Stimulated activated CD4-positive, alpha-beta T cell treated with anti-CD3 and anti-CD28 coated beads, Interleukin-15, amount 100 ng/mL, for 1 hour (primary cell): ENCODE measurements at places on chromosomes 2 and 18.

GRCh38 chr2:14136030-14136429 is 496.5 kb upstream of the LRATD1 start:
- no peak for DNase-seq

DNA sequence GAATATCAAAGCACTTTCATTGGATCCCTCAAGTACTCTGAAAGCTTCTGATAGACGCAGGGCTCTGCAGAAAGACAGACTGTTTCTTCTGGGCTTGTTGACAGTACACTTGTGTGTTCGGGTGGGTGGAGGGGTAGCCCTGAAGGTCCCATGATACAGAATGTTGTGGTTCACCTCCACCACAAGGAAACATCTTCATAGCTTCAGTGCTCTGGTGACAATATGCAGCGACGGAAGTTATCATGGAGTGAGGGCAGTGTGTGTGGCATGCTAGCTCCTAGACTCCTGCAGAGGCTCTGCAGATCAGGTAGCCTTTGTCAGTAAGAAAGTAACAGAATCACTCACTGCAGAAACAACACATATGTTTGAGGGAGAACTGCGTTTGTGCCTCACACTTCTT is 90.7 kb downstream of the MEIS1 start:
- no peak for DNase-seq

GRCh38 chr2:31606509-31606908 is 25.8 kb upstream of the SRD5A2 start:
- no peak for DNase-seq

GRCh38 chr2:9423922-9424272 is 443 bp downstream of the CPSF3 start:
- no peak for DNase-seq

DNA sequence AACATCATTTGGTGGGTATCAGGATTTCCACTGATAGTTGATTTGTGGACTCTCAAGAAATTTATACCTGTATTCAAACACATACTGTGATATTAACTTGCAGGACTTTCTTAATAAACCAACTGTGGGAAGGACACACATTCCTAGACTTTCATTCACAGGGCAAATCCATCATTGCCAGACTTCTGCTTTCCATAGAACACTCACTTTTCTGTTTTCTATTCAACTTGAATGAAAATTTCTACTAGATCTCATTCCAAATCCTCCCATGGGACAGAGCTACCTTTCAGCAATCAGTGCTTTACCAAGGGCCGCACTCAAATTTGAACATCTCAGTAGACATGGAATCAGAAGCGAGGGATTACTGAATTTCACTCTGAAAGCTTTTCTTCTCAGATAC is 612.5 kb downstream of the IRS1 start:
- DNase-seq, result no peak

GRCh38 chr2:58137856-58138255 is 91.2 kb downstream of the VRK2 start:
- no peak for DNase-seq

DNA sequence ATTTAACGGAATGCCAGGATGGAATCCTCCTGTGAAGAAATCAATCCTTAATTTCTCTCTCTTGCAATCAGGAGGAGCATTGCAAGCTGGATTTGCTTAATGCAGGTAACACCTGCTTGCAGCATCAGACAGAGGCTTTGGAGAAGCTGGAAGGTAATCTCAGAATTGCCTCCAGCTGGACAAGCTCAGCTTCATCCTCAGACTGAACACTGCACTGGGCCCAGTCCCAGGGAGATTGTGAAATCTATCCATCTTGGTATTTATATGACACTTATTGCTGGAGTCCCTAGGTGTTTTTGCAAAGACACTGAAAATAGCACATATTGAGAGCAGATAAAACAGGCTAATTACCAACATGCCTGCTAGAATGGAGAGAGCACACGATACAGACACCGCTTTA is 179.4 kb upstream of the SESTD1 start:
- DNase-seq, result no peak

DNA sequence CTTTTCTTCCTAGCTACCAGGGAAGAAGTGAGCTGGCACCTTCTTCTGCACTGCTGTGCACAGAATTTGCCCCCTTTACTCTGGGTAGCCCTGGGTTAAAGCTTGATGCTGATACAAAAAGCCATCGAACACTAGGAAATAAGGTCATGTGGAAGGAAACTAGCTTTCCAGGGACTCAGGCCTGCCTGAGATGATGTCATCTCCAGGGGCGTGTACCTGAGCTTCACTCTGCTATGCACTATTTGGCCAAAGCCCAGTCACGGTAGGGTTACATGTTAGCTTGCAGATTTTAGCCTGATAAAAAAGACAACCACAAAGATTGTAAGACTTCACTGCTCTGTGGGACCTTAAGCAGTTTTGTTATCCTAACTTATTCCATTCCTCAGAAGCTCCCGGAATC is 20.4 kb downstream of the EDAR start:
- DNase-seq, result no peak

- DNase-seq, result no peak
Observed at GRCh38 chr2:47299555-47299954, 103.4 kb upstream of the MSH2 start.

DNA sequence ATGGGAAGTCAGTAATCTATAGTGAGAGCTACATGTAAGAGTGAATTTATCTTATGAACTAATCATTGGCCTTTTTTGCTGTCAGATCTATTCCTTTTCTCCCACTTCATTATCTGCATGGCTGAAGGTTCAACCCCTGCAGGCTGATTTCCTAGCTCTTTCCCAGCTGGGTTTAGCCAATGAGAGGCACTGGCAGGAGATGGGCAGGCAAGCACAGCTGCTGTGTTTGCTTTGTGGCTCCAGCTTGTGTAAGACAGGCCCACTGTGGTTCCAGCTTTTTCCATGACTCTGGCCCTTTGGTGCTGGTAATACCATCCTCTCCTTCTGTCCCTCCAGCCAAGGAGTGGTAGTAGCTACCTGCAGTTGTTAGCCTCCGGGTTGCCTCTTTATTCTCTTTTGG is 248.8 kb downstream of the PLCL1 start:
- no peak for DNase-seq

- no peak for DNase-seq
Observed at GRCh38 chr2:61371027-61371426, 99.9 kb downstream of the USP34 start.

- no peak for DNase-seq
Observed at GRCh38 chr18:24068945-24069693, 54.6 kb downstream of the TTC39C start.

DNA sequence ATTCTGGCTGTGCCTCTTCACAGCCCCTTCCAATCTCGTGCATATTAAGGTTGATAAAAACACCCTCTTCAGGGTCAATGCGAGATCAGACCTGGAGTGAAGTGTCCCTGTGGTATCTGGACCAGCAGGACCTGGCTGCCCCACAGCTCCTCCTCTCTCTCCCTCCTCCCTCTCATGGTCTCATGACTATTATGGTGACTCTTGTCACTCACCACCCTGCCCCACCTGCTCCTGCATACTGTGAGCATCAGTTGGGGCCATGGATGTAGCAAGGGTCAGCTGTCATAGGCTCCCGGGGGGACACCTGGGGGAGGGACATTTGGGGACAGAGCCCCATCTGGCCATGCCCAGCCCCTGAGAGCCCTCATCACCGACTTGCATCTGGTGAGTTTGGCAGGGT is 50.2 kb downstream of the ODC1 start:
- no peak for DNase-seq

- DNase-seq, result no peak
Observed at GRCh38 chr2:67845621-67846369, 217.0 kb downstream of the C1D start.

DNA sequence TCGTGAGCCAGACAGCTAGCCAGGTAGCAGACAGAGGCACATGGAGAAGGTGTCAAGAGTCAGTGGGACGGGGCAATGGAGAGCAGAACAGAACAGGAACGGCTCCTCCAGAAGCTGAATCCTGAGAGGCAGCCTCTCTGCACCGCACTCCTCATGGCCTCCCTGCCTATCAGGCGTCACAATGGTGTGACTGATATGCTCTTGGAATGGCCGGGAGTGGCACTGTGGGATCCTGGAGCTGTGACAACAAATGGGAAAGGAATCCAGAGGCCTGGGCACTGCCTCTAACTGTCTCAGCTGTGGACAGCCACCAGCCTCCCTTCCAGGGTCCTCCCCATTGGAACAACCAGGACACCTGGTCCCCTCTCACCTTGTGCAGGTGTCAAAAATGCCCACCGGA is 89.1 kb upstream of the ID2 start:
- no peak for DNase-seq

DNA sequence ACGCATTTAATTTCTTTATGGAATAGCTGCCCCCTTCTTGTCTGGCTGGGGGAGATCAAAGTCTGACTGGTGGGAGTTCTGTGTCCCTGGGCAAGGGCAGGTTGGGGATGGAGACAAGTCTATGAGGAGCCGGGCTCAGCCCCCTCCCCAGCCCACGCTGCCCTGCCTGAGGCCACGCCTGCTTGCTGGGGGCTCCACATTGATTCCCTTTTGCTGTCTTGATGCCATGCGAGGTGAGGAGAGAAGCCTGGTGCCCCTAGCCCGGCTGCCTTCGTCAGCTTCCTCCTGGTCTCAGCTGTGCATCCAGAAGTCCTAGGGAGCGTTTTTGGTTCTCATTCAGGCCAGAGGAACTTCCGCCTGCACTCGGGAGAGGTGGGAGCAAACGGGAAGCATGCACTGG is 247.9 kb downstream of the NDUFA10 start:
- DNase-seq, result no peak

- no peak for DNase-seq
Observed at GRCh38 chr2:128421286-128421685, 102.6 kb upstream of the HS6ST1 start.

DNA sequence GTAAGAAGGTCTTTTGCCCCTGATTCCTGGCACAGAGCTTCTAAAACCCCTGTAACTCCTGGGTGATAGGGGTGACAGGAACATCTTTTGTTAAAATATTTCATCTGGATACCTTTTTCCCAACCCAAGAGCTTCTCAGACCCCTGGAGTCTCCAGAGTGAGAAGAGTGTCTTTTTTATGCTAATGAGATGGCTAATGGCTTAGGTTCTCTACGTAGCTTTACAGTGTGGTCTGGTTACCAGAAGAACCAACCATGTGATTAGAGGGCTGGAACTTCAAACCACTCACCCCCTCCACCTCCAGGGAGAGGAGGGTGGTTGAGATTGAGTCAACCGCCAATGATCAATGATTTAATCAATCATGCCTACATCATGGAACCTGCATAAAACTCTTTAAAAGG is 16.2 kb upstream of the DCC start:
- DNase-seq, result no peak

DNA sequence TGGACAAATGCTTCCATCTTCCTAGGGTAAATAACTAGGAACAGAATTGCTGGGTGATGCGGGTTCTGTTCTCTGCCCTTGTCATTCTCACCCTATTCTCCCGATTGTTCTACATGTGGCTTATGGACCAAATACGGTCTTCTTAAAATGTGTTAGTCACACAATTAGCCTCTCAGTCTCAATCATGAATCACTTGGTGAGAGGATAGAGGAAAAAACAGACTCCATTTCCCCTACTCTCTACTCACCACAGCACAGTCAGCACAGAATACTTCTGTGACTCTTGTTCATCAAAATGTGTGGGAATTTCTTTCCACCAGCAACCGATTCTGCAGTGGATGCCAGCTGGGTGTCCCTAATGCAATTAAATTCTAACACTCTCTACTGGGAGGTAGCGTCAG is 125.2 kb downstream of the SH3BP4 start:
- no peak for DNase-seq

DNA sequence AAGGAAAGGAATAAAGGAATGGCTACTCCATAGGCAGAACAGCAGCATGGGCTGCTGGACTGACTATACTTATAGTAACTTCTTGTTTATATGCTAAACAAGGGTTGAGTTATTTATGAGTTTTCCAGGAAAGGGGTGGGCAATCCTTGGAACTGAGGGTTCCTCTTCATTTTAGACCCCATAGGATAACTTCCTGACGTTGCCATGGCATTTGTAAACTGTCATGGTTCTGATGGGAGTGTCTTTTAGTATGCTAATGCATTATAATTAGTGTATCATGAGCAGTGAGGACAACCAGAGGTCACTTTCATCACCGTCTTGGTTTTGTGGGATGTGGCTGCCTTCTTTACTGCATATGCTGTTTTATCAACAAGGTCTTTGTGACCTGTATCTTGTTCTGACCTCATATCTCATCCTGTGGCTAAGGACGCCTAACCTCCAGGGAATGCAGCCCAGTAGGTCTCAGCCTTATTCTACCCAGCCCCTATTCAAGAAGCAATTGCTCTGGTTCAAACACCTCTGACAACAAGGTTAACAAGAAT is 98.6 kb upstream of the CABLES1 start:
- no peak for DNase-seq

DNA sequence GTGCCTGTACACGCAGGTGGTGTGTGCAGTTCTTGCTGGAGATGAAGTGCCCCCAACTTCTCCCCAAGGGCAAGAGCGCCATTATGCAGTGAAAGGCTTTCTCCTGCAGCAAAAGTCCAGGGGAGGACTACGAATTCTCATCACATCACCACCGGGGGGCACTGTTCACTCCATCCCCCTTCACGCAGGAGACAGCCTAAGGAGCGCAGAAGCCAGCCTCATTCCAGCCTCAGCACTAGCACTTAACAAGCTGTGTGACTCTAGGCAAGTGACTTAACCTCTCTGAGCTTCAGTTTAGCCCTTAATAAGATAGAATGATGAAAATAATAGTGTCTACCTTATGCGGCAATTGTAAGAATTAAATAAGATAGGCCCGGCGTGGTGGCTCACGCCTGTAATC is 32.3 kb downstream of the DNMT3A start:
- DNase-seq, result peak; percentile 34

- DNase-seq, result no peak
Observed at GRCh38 chr2:80499095-80499494, 194.5 kb upstream of the LRRTM1 start.

DNA sequence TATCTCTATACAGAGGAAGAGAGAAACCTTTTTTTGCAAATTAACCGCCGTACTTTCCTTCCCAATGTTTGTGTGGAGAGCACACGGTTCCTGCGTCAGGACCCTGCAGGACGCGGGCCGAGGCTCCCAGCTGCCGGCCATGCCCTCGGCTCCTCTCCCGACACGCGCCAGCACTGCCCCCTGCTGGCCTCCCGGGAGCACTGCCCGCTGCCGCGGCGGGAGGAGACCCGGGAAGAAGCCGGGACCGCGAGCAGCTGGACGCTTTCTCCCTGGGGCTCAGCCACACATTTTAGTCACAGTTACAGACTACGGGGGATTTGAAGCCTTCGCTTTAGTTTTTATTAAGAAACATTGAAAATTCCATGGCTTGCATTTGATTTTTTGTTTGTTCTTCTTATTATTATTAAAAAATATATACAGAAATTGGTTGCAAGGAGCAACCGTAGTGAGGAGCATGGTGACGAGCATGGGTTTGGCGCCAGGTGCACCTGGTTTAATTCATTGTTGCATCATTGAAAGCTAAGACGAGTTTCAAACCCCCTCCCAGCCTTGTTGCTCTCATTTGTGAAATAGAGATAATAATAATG is 401.2 kb downstream of the GALR1 start:
- peak; percentile 43 for DNase-seq
